T-helper 1 cell (primary cell): ENCODE measurements at places on chromosomes 3 and 15.
A peak's percentile ranks its signal among the peaks of the same experiment; 100 is the strongest.

- DNase-seq, result no peak
Measured at GRCh38 chr15:51244423-51244869, 94.0 kb downstream of the CYP19A1 start.

GRCh38 chr3:81931265-81932251 lies 170.1 kb upstream of the GBE1 start:
- DNase-seq, result no peak

DNA sequence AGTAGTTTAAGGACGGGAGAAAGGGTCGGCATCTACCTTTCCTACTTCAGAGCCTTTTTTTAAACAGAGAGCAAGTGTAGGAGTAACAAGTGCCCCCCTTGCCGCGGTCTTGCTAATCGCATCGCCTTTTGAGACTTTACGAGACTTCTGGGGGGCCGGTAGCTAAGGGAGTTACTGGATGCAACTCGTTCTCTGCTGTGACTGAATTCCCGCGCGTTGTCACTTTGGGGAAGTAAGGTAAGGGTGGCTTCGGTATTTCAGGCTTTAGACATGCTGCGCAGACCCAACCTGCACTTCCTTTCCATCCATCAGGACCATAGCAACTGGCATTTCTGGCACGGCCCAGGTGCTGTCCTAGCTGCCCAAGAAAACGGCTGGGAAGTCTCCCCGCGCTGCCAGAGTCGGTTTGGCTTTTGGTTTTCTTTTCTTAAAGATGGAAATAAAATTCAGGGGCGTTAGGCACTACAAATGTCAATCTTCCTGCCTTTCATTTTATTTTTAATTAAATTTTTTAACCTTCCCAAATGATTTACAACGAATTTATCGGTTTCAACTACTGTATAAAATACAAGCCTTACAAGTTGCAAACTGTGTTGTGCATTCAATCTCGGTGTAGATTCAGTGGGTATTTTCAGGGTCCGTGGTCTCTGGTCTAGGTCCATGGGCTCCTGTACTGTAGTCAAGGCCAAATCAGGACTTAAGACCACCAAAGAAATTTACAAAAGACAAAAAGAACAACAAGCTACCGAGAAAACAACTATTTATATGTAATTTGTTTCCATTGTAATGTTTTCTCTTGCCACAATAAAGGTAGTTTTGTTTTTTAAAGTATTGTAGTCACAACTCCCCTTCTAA lies 3.5 kb downstream of the MECOM start:
- DNase-seq, result no peak

GRCh38 chr3:155619118-155619915 lies 125.6 kb downstream of the PLCH1 start:
- no peak for DNase-seq

DNA sequence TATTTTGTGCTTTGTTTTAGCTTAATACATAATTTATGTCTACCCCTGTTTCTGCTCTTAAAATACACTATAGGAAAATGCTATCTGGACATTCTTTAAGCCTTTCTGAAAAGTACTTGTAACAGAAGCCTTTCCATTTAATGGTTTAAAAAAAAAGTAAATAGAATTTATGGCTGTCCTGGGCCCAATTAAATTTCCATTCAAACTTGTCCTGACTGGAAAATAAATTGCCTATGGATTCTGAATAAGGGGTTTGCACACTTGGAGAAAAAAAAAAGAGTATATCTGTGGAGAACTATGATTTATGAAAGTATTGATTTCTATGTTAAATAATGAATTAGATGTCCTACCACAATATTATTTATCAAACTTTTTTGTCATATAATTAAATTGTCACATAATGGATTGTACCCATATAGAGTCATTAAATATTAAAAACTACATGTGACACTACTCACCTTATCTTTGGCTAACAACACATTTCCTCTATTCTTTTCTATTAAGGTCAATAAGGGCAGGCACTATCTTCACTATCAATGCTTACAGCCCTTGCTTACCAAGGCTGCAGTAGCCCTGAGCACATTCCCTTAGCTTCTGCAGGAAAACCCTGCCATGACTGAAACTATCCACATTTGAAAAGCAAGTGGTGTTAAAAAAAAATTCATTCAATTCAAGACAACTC lies 396.1 kb upstream of the ROBO2 start:
- no peak for DNase-seq

- no peak for DNase-seq
Measured at GRCh38 chr3:18122264-18122663, 302.9 kb downstream of the SATB1 start.

GRCh38 chr15:59632714-59633113 lies 21.1 kb downstream of the GCNT3 start:
- DNase-seq, result no peak

- DNase-seq, result no peak
Measured at GRCh38 chr3:184822081-184822480, 10.1 kb downstream of the VPS8 start.

- DNase-seq, result no peak
Measured at GRCh38 chr3:12138044-12138443, 20.7 kb downstream of the TIMP4 start.

DNA sequence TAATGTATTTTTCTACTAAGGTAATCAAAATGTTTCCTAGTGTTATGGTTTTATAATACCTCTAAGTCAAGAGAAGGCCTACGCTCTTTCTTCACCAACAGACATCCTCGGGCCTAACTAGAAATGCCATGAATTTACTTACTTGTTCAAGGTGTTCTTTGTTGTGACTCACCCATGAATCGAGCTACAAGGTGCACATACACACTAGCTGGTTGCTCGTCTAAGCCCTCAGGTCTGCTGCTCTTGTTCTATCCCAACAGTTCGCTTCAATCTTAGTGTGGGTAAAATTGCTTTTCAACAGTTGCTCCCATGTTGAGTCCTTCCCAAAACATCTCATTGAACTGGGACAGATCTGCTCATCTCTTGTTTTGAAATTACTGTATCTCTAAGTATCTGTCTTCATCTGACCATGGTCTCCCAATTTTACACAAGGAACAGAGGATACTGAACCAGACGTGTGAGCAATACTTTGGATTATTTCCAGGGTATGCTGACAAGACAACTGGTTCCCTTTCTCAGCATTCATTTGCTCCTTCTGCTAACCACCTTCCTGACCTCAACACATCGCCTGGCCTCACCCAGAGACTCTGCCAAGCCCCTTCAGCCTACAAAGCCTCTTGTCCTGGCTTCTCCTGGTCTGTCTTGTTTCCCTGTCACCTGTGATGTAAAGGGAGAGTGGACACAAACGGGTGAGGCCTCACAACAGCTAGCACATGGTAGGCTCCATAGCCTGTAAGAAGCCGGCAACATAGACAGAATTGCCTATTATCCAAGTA lies 84.2 kb downstream of the NEDD4 start:
- no peak for DNase-seq

- DNase-seq, result no peak
Measured at GRCh38 chr15:27873039-27873438, 226.1 kb downstream of the OCA2 start.

GRCh38 chr15:70202756-70203155 lies 105.0 kb upstream of the TLE3 start:
- DNase-seq, result no peak

GRCh38 chr15:50077651-50078050 lies 41.4 kb downstream of the ATP8B4 start:
- no peak for DNase-seq

GRCh38 chr3:101828691-101829436 lies 20.4 kb upstream of the NFKBIZ start:
- peak; percentile 37 for DNase-seq

DNA sequence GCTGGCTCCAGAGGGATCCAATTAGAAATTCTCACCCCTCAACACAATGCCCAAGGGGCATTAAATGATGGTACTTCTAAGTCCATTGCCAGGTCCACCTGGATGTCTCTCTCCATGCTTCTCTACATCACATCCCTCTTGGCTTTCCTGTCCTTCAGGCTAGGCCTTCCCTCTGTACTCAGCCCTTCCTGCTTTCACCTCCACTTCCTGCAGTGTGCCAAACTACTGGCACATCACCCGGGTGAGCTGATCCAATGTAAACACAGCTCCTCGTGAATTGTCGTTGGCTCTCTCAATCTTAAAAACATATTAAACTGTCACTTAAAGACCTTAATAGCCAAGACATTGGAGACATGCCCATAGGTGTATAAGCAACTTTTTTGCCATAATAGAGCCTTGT lies 4.0 kb downstream of the LMCD1 start:
- no peak for DNase-seq

GRCh38 chr3:29281344-29282241 lies 722 bp downstream of the RBMS3 start:
- no peak for DNase-seq

DNA sequence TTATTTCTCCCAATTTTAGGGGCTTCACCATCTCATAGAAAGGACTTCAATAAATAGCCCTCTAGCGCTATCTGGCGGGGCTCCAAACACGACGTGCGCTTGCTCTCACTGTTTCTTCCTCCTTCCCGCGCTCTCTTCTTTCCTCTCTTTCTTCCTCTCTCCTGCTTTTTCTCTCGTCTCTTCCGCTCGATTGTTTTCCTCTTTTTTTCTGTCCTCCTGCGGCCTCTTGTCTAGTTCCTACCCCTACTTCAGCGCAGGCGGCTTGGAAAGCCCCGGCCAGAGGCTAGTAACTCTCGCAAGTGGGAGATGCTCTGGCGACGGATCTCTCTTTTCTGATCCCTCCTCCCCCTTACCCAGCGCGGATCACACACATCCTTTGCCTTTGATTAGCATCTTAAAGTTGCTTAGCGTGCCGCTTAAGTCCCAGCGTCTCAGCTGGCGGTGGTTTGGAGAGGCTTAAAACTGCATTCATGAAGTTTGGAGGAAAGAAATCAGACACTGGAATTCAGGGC lies 6.2 kb upstream of the MEIS2 start:
- DNase-seq, result no peak

GRCh38 chr3:108525971-108526370 lies 15.6 kb upstream of the MYH15 start:
- DNase-seq, result no peak

GRCh38 chr3:187639927-187640568 lies 30.1 kb downstream of the SST start:
- DNase-seq, result no peak

DNA sequence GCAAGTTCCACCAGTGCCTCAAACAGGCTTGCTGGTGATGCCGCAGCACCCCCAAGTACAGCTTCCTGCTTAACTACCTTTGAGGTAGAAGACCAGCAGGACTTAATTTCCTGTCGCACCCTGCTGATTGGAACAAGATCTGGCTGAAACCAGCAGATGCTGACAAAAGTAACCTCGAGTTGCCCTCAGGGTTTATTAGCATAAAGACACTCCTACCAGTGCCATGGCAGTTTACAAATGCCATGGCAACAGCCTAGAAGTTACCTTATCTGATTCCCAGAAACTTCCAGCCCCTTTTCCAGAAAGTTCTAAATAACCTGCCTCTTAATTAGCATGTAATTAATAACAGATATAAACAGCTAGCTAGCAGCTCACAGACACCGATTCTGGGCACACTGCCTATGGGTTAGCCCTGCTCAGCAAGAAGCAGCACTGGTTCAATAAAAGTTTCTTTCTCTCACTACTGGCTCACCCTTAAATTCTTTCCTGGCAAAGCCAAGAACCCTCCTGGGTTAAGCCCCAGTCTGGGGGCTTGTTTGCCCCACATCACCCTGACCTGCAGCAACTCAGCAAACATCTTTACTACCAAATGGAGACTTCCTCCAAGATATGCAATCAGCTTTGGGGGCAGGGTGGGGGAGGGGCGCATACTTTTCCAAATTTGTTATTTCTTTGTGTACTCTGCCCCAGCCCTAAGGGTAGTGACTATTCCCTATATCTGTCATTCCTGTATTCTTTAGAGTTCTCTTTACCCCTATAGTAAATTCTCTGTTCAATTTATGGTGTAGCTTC lies 54.2 kb downstream of the MAP4 start:
- DNase-seq, result peak; percentile 22

- DNase-seq, result no peak
Measured at GRCh38 chr3:52046186-52046901, 10.0 kb downstream of the DUSP7 start.

- no peak for DNase-seq
Measured at GRCh38 chr3:55333923-55334322, 153.2 kb downstream of the WNT5A start.

DNA sequence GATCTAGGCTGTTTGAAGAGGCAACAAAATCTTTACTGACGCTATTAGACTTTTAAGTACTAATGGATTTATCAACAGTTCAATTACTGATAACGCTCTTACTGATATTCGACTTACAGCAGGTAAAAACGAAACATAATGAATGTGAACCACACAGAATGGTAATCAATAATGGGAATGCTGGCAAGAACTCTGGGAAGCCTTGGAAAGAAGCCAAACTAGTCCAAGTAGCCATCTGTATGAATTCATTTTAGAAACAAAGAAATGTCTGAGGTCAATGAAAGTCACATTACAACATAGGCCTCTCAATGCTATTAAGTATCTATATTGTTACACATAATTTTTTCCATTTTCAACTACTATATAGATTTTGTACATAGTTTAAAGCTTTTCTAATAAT lies 130.0 kb downstream of the DMXL2 start:
- DNase-seq, result no peak

- no peak for DNase-seq
Measured at GRCh38 chr3:124862006-124862405, 25.2 kb downstream of the ITGB5 start.

DNA sequence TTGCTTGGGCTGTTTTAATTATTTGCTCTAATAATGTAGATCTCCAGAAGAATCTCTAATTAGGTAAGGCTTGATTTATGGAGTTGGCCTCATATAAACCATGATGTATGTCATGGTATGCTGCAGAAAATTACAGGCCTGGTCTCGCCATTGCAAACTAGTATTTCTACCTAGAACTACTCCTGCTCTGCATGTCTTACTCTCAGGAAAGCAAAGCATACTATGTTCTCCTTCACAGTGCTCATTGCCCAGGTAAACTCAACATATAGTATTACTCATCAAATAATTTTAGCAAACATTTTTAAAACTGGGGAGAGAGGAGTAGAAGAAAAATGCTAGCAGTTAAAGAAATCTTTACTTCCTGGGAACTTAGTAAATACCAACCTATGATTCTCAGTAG lies 90.7 kb downstream of the FILIP1L start:
- no peak for DNase-seq

- DNase-seq, result no peak
Measured at GRCh38 chr3:42773409-42773751, 327 bp upstream of the CCDC13 start.

DNA sequence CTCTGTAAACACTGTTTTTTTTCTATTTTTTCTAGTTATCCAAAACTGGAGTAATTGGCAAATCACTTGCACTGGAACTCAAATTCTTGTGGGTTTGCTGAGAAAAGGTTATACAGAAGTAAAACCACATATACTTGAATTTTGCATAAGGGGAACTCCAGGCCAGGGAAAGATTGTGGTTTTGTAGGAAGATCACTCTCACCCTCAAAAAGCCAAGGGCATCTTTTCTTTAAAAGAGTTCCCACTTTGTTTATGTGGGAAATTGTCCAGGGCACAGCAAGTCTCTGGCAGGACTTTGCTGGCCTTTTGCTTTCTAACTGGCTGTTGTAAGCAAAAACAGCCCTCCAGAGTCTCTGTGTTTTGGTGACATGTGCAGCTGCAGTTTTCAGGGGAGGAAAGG lies 340.3 kb upstream of the RBMS3 start:
- DNase-seq, result no peak

DNA sequence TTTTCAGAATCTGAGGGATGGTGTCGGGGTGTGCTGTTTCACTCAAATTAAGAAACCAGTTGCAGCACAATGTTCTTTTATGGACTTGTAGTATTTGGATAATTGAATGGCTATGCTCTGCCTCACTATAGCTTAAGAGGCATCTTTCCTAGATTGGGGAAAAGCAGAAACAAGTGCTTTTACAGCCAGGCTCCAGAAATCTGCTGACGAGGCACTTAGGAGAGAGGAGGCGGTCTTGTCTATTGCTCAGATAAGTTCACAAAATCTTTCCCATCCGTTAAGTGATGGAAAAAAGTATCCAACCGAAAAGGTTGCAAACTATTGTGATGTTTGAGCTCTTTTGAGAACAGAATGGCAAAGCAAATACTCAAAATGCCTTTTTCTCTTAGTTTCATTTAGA lies 336.1 kb upstream of the RARB start:
- DNase-seq, result no peak
